ENCODE measurements at places on chromosomes 3 and 15.

DNA sequence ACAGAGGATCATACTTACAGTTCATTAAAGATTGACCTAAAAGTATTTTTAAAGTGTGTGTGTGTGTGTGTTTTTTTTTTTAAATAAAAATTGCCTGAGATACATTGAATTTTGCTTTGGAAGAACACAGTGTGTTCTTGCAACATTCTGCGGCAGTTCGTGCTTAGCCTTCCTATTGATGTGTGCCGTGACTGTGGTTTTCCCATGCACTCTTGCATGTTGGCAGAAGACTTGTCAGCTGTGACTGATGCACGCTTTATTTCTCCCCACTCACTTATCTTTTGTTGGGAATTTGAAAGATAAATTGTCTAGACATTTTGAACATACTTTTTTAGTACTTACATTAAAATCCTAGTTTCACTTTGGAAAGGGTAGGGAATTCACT, 136.3 kb upstream of the LRRFIP2 start:
- DNase-seq = no peak

DNA sequence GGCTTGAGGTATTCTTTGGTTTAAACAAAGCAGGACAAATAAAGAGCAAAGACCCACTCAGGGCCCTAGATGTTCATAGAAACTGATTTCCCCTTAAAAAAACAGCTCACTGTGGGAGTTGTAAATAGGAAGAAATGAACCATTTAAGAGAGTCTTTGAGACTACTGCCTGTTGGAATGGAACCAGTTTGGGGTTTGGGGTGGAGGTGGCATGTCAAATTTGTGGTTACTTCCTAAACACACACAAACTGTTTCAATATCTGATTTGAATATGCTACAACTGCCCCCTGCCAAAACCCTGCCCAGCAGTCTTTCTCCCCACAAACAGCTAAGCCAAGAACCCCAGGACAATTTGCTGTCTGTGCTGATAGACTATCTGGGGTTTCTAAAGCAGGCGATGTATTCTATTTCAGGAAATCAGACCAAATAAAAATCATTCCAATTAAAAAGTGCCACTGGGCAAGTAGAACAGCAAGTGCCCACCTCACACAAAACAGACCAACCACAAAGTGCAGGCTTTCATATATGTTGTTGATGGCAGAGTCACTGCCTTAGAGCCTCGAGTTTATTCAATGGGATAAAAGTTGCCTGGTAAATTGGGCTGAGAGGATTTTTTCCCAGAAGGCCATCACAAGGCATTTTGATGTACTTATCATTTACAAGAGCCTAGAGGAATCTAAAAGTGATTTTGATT, 293.9 kb upstream of the PROK2 start:
- DNase-seq = no peak

DNA sequence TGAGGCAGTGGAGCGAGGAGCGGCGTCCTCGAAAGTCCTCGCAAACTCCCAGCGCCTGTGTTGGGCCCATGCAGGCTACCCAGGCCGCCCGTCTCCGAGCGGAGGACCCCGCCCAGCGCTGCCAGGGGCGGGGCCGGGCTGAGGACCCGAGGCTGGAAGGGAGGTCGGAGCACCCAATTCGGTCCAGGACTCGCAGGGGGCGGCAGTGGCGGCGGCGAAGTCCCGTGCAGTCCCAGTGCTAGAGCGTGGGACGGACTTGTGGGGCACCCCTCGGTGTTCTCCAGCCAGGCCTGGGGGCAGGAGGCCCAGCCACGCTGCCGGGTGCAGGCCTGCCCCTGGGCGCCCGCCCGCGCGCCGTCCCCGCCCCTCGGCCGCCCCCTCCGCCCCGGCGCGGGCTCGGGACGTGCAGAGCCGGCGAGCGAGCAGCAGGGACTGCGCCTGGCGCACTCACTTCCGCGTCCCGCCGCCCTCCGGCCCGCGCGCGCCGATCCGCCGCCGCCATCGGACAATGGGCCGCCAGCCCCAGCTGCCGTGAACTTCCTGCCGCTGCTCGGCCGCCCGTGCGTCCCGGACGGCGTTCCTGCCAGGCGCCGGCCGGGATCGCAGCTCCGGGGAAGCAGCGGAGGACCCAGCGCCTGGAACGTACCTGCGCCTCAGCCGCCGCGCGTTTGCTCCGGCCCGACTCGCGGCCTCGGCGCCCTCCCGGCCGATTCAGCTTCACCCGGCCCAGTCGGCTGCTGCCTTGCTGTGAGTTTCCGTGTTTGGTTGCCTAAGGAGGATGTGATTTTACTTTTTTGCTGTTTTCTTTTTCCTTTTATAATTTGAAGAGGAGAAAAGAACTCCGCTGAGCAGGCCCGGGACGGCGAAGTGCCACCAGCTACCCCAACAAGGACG, 596 bp upstream of the LIMD1 start:
- peak; percentile 59 for DNase-seq

GRCh38 chr3:36319680-36320079, 60.6 kb upstream of the STAC start:
- no peak for DNase-seq

GRCh38 chr15:31364301-31365031, 37.8 kb downstream of the KLF13 start:
- no peak for DNase-seq

GRCh38 chr3:15347737-15348110, 15.3 kb upstream of the SH3BP5 start:
- DNase-seq = no peak

DNA sequence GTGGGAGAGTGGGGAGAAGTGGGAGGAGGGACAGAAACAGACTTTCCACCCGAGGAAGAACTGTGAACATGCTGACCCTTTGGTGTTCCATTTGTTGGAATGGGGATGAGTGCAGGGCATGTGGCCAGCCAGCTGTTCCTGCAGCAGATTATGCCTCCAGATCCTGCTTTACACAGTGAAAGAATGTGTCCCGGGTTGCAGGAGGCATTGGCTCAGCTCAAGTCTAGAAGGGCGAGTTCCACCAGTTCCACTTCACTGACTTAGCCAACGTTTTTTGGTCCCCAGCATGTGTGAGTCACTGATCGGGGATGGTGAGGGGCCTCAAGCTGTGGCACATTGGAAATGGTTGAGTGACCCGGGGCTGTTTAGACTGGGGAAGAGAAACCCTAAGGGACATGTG, 307.0 kb upstream of the ROPN1 start:
- no peak for DNase-seq

DNA sequence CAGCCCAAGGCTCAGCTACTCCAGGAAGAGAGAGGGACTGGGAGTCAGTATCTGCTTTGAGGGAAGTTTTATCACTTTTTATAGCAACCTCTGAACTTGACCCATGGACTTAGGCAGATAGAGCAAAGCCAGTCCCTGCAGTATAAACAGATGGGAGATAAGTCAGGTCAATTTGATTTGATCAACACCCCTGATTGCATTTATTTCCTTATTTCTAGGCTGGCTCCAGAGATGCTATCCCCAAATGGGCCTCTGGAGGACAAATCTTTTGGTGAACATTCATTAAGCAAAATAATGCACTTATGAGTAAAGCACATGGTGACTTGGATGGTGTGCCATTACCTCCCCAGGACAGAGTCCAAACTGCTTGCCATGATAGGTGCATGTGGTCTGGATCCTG, 8.9 kb upstream of the IDH3A start:
- no peak for DNase-seq

DNA sequence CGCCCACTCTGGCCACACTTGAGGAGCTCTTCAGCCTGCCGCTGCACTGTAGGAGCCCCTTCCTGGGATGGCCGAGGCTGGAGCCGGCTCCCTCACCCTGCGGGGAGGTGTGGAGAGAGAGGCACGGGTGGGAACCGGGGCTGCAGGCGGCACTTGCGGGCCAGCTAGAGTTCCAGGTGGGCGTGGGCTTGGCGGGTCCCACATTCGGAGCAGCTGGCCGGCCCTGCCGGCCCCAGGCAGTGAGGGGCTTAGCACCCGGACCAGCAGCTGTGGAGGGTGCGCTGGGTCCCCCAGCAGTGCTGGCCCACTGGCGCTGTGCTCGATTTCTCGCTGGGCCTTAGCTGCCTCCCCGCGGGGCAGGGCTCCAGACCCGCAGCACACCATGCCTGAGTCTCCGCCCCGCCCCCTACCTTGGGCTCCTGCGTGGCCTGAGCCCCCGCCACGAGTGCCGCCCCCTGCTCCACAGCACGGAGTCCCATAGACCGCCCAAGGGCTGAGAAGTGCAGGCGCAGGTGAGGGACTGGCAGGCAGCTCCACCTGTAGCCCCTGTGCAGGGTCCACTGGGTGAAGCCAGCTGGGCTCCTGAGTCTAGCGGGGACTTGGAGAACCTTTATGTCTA, 71.9 kb downstream of the IL12A start:
- no peak for DNase-seq

DNA sequence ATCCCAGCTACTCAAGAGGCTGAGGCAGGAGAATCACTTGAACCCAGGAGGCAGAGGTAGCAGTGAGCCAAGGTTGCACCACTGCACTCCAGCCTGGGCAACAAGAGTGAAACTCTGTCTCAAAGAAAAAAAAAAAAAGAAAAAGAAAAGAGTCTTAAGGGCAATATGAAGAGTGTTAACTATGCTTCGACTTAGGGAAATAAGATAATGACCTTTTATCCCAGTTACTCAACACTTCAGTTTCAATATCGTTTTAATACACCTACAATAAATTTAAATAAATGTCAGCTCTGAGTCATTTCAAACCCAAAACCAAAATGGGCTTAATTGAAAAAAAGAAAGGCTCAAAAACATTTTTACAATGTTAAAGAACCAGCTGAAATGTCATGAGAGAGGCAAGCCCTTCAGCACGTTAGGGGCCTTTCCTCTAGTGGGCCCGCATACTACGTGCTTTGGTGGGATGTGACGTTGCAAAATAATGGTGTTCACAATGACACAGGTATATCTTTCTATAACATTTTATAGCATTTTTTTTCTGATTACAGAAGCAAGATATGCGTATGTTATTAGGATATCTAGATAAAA, 15.3 kb downstream of the FYCO1 start:
- DNase-seq = no peak
